ENCODE measurements at places on chromosomes 7 and 10.

- no peak for DNase-seq
Observed at GRCh38 chr7:9983048-9983447, 990.6 kb upstream of the PHF14 start.

DNA sequence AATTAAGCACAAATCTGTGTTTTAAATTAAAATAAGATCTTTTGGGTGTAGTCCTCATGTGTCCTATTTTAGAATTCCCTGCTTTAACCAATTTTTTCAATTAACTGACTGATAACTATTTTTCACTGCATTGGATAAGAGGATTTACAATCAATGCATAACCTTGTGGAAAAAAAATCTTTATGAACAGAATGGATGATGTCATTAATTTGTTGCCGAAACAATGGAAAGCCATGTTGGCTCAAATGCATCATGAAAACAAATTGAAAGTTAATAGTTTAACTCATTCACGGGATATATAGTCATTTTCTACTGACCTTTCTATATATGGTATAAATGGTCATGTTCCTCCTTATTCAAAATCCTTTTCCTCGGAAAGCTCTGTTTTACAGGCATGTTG, 82.3 kb downstream of the PRLHR start:
- DNase-seq: no peak

DNA sequence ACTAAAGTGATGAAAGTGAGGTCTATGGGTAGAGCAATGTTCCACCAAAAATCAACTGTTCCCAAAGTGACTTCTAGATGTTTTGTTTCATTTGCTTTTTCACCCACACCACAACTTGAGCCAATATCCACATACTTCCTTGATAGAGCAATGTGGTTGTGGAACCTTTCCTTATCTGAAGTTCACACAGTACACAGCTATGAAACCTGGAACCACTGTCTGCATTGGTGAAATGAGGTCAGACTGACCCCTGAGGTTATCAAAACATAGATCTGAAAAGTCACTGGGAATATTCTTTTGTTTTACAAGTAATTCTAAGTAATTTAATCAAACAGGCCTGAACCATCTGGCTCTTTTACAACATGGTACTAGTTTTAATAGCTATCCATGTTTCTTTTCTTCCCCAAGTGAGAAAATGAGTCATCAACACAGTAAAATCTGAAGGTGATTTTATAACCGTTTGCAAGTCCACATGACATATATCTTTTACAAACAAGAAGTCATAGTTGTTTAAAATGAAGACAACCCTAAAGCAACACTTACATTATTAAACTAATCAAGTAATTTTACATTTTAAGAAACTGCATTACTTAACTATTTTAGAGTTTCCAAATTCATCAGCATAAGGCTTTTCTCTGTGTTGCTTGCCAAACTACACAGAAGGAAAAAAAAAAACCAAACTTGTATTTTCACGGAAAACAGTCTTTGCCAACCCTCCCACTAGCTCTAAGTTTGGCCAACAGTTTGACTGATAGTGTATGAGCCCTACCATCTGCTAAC, 80.3 kb downstream of the LRRC17 start:
- no peak for DNase-seq

DNA sequence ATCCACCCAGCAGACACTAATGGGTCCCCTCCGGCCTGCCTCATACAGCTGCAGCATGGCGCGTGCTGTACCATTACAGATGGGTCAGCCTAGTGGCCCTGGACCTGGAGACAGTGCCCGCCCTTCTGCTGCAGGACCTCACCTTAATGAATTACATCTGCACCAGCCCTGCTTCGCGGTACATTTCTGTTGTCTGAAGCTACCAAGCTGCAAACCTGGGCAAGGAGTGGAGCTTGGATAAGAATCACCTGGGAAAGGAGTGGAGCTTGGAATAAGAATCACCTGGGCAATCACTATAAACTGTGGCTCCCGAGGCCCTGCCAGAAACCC, 33.0 kb upstream of the EN2 start:
- no peak for DNase-seq

DNA sequence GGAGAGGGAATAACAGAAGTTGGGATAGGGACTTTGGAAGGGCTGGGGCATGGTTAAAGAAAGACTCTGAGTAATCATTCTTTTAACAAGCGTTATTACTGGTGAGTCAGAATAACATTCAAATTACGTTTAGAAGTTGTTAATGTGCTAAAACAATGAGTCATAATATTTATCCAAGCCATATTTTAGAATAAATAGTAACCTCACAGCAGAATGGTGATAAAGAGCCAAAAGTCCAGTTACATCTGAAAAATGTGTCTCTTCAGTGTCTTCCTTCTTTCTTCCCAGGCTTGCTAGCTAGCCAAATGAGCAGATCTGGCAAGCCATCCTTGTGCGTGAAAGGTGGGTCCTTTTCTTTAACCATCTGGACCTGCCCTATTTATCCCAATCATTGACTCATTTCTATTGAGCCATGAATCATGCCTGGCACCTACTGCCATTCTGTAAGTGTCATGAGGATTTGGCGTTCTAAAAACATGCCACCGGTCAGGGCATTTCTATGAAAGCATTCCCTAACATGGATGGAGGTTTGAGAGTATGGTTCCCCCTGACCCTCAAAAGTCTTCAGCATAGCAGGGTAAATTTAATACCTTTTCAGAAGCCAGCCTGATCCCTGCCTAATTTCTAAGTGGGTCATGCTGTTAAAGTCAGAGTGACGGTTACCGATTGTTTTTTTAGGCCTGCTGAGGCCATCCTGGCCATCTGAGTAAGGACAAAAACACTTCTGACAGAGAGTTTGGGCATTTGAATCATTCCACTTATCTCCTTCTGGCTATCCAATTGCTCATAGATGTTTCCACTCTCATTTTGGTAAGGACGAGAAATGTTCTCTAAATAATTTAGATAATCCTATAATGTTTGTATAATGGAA, 26.9 kb downstream of the MYPN start:
- no peak for DNase-seq

DNA sequence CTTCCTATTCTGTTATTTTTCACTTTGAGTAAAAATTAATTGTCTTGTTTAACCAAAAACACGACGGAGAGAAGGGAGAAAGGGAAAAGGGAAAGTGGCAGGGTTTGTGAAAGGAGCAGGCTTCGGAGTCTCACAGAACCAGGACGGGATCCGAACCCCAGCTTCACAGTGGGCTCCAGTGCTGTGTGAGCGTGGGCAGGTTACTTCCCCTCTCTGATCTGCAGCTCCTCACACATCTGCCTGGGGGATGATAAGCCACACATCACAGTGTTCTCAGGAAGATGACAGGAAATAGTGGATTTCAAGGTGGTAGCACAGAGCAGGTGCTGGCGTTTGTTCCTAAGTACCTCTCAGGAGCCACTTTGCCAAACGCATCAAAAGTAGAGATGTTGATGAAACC, 94.2 kb upstream of the GPR26 start:
- no peak for DNase-seq

DNA sequence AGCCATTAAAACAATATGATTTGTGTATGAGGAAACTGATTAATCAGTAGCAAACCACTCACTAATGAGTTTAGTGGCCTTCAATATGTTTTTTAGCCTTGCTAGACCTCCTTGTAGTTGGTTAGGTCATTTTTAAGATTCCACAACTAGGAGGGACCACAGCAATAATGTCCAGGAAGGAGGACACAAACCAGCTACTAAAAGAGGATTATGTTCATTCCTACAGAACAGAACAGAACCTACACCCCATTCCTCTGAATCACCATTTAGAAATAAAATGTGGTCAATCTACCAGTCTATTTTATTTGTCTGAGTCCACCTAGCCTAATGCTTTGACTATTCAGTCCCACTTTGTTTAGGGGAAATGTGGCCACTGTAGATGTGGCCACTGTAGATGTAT, 226.3 kb downstream of the GLI3 start:
- DNase-seq: no peak

GRCh38 chr7:151686016-151686766, 166.5 kb upstream of the RHEB start:
- DNase-seq: no peak

DNA sequence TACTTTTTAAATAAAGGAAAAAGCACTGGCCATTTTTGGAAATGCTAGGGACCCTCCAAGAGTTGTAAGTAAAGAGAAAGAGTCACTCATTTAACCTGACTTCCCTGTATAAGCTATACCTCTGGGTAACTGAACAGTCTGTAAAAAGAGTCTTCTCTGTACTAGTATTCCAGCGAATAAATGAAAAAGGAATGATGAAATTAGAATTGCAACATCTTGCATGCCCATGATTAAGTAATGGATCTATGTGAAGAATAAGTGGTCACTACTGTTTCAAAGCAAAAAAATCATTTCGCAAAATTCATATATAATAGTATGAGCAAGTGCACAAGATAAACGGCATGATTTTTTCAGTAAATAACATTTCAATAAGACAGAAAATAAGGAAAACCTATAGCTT, 116.8 kb downstream of the ZFAND4 start:
- DNase-seq: no peak

GRCh38 chr10:5569568-5569967, 44.8 kb downstream of the CALML3 start:
- DNase-seq: no peak

DNA sequence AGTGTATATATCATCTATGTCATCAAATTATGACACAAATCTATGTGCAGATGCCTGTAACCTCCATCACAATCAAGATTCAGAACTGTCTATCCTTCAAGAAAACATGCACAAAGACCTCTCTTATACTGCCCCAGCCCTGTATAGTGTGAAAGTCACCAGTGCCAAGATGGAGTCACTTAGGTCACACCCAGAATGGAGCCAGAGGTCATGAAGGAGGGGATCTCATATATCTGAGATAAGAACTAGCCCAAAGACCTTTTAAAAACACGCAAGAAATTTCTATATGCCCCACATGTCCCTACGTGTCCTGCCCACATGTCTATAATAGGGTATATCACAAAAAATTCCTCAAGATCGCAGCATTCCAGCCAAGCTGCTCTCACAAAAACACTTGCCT, 20.1 kb upstream of the GATAD1 start:
- no peak for DNase-seq

DNA sequence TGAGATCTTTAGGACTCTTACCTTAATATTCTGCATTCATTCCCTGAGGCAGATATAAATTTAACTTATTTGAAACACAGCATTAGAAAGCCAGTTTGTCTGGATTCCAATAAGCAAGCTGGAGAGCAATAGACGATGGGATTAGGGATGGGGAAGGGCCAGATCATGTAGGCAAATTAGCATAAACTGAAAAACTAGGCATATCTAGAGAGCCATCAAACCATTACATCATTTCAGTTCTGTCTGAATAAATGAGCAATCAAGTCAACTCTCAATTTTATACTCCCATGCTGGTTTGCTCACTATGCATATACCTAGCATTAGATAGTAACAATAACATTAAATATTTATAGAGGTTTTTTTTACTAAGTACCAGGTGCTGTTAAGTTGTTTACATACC, 583.6 kb upstream of the LRRN3 start:
- DNase-seq: no peak

- no peak for DNase-seq
Observed at GRCh38 chr7:341841-342638, 52.1 kb downstream of the FOXL3 start.

DNA sequence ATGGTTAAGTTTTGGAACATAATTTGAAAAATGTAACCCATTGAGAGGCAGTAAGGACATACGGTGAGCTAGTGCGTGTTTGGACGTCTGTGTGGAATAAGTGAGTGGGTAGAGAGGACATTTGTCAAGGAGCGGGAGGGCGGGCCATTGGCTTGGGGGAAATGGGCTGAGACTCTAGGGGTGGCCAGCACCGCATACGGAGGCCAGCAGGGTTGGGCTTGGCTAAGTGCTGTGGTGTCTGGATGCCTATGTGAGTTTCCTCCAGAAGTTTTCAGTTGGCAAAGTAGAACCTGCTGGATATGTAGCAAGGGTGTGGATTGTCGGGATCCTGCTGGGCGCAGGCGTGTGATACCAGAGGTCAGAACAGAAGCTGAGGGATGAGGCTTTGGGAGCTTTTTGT, 103.0 kb downstream of the TCF7L2 start:
- no peak for DNase-seq

- DNase-seq: no peak
Observed at GRCh38 chr10:131651674-131652437, 249.0 kb upstream of the PPP2R2D start.

DNA sequence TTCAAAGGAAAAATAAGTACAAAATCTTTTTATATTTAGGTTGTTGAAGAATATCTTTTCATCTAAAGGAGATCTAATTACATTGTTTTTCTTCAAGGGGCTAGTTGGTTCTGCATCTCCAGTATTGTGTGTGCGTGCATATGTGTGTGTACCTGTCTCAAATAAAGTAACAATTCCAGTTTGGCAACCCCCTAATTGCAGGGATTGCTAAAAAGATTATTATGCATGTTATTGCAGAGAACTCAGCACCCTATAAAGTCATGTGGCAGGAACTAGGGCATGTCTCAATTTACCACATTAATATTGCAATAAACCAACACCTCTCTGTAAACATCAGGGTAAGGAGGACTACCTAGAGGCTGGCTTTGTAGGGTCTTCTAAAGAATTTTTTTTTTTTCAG, 37.0 kb downstream of the MRPS33 start:
- DNase-seq: no peak

DNA sequence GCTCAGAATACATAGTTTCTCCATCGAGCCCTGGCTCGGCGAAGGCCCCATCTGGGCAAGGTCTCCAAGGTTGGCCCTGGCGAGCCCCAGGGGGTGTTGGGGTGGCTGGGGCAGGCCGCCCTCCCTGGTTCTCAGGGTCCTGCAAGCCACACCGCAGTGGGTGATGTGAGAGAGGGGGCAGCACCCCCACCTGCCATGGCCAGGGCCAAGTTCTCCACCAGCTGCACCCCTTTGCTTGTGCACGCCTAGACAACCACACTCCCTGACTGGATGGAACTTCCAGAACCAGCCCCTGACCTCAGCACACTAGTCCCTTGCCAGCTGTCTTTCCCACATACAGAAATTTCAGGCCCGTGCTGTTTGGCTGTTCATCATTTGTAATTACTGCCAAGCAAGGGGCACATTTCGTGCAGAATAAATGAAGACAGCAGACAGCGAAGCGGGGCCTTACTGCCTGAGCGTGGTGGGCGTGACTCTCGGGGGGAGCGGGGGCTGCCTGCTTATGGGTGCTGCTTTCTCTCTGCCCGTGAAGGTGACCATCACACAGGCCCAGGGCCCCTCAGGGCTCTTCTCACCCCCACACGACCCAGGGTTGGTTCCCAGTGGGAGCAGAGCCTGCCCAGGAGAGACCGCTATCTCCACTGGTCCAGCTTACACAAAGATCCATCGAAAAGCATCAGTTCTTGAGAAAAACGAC, 85.9 kb downstream of the ADARB2 start:
- no peak for DNase-seq

GRCh38 chr7:157676456-157677255, 339.9 kb downstream of the DNAJB6 start:
- no peak for DNase-seq

Measured in CD4-positive, alpha-beta T cell treated with Interleukin-4 for 4 hours (primary cell).